Suprapubic skin (tissue), 4 donors: ENCODE measurements at places on chromosomes 16 and 17. TPM values are rescaled to one million over a fixed set of nuclear protein-coding genes. Genes with fewer than 3 reads are reported as not detected.
A peak's percentile ranks its signal among the peaks of the same experiment; 100 is the strongest.

FGF11 gene
- total RNA-seq, result 28.5 TPM

MVP gene
- 104 TPM for total RNA-seq

JPT1 gene
- total RNA-seq, result 55.9 TPM

KLHL10 gene
- total RNA-seq, result not detected

FBXL19 gene
- total RNA-seq, result 24.1 TPM

DPH1 gene
- total RNA-seq, result 58.7 TPM

FKBP10 gene
- 12.6 TPM for total RNA-seq

- H3K27ac ChIP-seq, result no peak overlapping the region
- H3K36me3 ChIP-seq, result no peaks in the 10 kb centered on the region
- H3K4me1 ChIP-seq, result no peaks in the 10 kb centered on the region
- no peak overlapping the region for H3K4me3 ChIP-seq
- no peak for DNase-seq
Measured at GRCh38 chr17:12773153-12773552, 16.1 kb upstream of the ARHGAP44 start.

GRCh38 chr16:17194190-17194780 lies 276.5 kb downstream of the XYLT1 start:
- no peaks in the 10 kb centered on the region for H3K4me1 ChIP-seq
- H3K27me3 ChIP-seq, result no peaks in the 10 kb centered on the region
- no peak for DNase-seq
- no peak overlapping the region for H3K27ac ChIP-seq

- H3K36me3 ChIP-seq, result no peaks in the 10 kb centered on the region
- no peak for DNase-seq
- H3K27me3 ChIP-seq, result no peaks in the 10 kb centered on the region
- peak overlapping the region; percentile 67 for H3K27ac ChIP-seq
Measured at GRCh38 chr17:8628609-8629169, 1.8 kb downstream of the MYH10 start.

GRCh38 chr16:62814891-62815290 lies 778.7 kb upstream of the CDH8 start:
- H3K4me1 ChIP-seq, result no peaks in the 10 kb centered on the region
- no peak overlapping the region for H3K27ac ChIP-seq
- no peaks in the 10 kb centered on the region for H3K27me3 ChIP-seq

- peak; percentile 62 for DNase-seq
- H3K27ac ChIP-seq, result no peak overlapping the region
- peaks cover 3% of the 10 kb centered on the region for H3K4me1 ChIP-seq
- no peak overlapping the region for H3K4me3 ChIP-seq
- peaks cover 98% of the 10 kb centered on the region for H3K27me3 ChIP-seq
Measured at GRCh38 chr16:86292942-86293341, 217.4 kb upstream of the FOXF1 start.

- H3K27me3 ChIP-seq, result no peaks in the 10 kb centered on the region
- H3K36me3 ChIP-seq, result no peaks in the 10 kb centered on the region
- DNase-seq, result no peak
- peak overlapping the region; percentile 62 for H3K27ac ChIP-seq
- H3K4me1 ChIP-seq, result peaks cover 18% of the 10 kb centered on the region
- no peak overlapping the region for H3K4me3 ChIP-seq
Measured at GRCh38 chr17:66655861-66656260, 179.1 kb upstream of the CACNG5 start.

GRCh38 chr16:75266738-75267630 lies 15.6 kb upstream of the BCAR1 start:
- no peak overlapping the region for H3K27ac ChIP-seq
- H3K36me3 ChIP-seq, result no peaks in the 10 kb centered on the region
- DNase-seq, result peak; percentile 63

GRCh38 chr17:213286-214105 lies 32.0 kb upstream of the DOC2B start:
- no peaks in the 10 kb centered on the region for H3K27me3 ChIP-seq
- H3K36me3 ChIP-seq, result peaks cover 2% of the 10 kb centered on the region
- H3K4me3 ChIP-seq, result no peak overlapping the region
- no peak overlapping the region for H3K27ac ChIP-seq
- H3K4me1 ChIP-seq, result no peaks in the 10 kb centered on the region
- DNase-seq, result no peak

GRCh38 chr16:74999219-74999608 lies 390 bp downstream of the ZNRF1 start:
- peak overlapping the region; percentile 94 for H3K4me3 ChIP-seq
- no peaks in the 10 kb centered on the region for H3K36me3 ChIP-seq
- DNase-seq, result no peak
